ENCODE measurements at places on chromosomes 12 and 14.

DNA sequence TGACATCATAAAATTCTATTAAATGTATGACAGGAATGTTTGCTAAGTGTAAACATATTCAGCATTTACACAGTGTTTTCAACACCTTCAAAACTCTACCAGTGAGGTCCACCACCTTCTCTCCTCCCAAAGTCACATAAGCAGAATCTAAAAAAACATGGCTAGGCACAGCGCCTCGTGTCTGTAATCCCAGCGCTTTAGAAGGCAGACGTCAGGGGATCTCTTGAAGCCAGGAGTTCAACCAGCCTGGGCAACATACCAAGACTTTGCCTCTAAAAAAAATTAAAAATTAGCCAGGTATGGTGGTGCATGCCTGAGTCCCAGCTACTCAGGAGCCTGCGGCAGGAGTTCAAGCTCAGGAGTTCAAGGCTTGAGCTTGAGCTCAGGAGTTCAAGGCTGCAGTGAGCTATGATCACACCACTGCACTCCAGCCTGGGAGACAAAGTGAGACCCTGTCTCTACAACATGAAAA is 30.0 kb downstream of the NUMB start:
- DNase-seq: no peak

GRCh38 chr14:30573226-30573814 is 14.4 kb downstream of the G2E3 start:
- no peak for DNase-seq

- DNase-seq: no peak
Observed at GRCh38 chr12:65628061-65628460, 196.2 kb upstream of the HMGA2 start.

GRCh38 chr14:42804141-42804540 is 1197.5 kb downstream of the LRFN5 start:
- DNase-seq: no peak

DNA sequence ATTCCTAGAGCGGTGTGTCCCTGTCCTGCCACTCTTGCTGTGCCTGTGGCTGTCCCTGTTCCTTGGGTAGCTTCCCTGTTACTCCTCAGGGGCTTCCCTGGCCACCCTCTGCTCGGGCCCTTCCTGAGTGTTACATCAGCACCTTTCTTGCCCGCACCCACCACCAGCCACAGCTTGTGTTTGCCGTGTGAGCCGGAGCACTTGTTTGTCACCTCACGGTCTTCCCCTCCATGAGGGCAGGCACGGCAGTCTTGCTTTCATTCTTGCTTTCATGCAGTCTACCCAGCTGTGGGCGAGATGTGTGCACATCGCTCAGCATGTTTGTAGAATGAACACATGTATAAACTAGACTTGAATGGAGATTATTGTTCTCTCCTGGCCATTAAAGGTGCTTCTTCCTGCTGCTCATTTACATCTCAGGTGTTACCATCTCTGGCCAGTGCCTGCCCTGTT is 42.0 kb downstream of the TRAF3 start:
- peak; percentile 46 for DNase-seq

GRCh38 chr14:61372379-61372778 is 51.0 kb downstream of the PRKCH start:
- DNase-seq: no peak

- no peak for DNase-seq
Observed at GRCh38 chr12:129036135-129036534, 182.9 kb downstream of the GLT1D1 start.

- DNase-seq: no peak
Observed at GRCh38 chr14:48349689-48350088, 674.3 kb upstream of the MDGA2 start.

DNA sequence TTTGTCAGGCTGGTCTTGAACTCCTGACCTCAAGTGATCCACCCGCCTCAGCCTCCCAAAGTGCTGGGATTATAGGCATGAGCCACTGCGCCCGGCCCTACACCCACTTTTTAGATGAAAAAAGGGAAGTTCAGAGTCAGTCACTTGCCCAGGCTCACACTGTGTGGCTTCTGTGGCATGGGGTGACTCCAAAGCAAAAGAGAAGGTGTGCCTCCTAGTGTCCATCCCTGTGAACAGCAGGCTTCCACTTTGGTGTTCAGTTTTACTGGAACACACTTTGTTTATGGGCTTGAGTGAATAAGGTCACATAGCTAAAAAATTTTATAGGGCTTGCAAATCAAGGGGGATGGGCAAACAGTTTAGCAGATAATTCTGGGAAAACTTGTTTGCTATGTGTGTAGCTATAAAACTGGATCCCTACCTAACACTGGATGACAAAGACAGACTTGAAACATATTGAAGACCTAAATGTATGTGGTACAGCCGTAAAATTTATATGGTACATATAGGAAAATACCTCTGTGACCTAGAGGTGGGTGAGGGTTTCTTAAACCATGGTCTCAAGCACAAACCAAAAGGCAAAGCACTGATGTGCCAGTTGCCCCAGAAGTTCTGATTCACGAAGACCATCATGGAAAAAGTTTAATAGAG is 54.9 kb downstream of the EID3 start:
- DNase-seq: peak; percentile 71

DNA sequence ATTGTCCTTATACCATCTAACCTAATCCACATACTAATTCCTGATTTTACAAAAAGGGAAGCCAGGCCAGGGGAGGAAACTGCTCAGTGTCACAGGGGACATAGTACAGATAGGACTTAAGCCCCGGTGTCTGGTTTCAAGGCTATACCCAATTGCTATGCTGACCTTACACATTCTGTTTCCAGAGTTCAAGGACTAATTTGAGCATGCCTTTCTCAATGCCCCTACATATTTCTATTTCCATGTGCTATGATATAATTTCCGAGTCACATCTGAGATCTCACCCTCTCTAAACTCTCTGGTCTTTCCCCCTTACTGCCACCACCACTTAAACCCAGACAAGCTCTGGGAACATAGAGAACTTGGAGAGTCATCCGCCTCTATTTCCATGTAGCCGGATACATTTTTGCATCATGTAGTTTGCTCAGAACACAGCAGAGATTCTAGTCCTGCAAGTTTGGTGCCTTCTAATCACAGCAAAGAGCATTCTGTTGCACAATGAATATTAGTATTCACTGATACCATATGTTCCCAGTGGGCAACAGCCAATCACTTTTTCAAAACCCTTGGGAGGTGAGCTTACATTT is 34.2 kb downstream of the PPM1H start:
- no peak for DNase-seq

DNA sequence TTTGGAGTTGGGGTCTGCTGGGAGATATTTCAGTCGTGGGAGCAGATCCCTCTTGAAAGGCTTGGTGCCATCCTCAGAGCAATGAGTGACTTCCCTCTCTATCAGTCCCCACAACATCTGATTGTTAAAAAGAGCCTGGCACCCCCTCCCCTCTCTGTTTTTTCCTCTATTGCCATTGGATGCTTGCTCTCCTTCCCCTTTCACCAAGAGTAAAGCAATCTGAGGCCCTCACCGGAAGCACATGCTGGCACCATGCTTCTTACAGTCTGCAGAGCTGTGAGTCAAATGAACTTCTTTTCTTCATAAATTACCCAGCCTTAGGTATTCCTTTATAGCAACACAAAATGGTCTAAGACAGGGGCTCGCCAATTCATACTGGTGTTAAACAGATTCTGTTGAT is 99.1 kb upstream of the CCND2 start:
- no peak for DNase-seq

- no peak for DNase-seq
Observed at GRCh38 chr14:69149461-69150244, 3.3 kb downstream of the DCAF5 start.

GRCh38 chr14:74596741-74597450 is 15.1 kb downstream of the LTBP2 start:
- no peak for DNase-seq

DNA sequence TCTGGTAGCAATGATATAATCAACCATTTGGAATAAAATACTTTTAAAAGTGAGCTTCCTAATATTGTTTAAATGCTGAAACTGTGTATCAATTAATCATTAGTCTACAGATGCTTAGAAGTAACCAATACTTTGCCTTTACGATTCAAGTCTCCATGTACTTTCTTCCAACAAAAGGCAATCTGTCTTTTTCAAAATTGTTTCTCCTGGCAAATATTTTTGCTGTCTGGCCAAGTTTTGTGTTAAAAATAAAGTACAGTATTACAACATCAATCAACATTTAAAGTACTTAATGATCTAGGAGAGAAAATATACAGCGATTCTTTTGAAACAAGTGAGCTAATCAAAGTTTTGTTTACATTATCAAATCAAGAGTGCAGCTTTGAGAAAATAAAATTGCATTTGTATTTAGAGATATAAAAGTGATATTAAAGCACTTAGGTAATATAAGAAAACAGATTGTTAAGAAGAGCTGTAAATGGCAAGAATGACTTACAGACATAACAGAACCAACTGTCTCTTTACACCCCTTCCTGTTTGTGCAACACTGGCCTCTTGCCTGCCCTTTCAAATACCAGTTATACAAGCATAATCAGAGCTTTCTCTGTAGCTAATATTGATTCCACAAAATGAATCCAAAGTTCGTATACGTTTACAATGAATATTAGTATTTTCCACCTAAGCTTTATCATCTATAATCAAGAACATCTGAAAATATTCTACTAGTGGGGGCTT is 38.2 kb upstream of the FBLN5 start:
- no peak for DNase-seq

DNA sequence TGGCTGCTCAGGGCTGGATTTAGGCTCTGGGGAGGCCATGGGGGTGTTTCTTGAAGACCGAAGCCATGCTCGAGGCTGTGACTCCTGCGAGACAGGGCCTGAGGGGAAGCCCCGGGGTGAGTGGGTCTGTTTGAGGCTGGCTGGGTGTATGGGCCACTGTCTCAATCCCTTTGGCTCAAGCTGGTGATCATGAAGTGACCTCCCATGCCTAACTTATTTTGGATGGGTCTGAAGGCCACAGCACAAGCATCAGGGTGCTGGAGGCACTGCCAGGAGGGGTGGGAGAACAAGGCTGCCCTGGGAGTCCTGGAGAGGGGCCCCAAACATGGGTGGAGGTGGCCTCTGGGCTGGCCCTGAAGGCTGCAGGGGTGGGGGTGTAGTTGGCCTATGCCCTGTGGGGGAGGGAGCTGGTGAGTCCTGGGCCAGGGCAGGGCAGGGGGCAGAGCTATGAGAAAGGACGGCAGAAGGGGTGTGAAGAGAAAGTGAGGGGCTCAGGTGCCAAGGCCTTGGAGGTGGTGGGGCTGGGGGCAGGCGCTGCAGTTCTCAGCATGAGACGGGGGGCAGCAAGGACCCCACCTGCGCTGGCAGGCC is 100.9 kb downstream of the KIF26A start:
- DNase-seq: no peak

GRCh38 chr14:23071921-23072539 is 14.7 kb upstream of the CDH24 start:
- DNase-seq: no peak

- no peak for DNase-seq
Observed at GRCh38 chr12:5444520-5444919, 12.6 kb downstream of the NTF3 start.

GRCh38 chr12:48129376-48129775 is 10.2 kb downstream of the PFKM start:
- DNase-seq: no peak

GRCh38 chr12:1633459-1633858 is 4.4 kb downstream of the WNT5B start:
- DNase-seq: no peak

DNA sequence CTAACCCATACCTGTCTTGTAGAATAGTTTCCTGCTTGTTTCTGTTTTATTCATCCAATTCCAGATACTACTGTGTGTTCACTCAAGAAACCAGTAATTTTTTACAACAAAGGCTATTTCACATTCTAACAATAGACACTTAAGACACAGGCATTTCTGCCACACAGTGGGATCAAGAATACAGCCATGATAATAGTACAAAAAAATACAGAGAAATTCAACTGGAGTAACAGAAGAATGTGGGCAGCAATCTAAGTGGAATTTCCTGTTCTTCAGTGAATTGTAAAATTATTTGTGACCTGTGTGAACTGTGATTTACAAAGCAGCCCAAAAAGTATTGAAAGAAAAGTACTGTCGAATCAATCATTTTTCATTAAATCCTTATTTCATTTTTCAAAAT is 282.9 kb downstream of the CCER1 start:
- DNase-seq: no peak

DNA sequence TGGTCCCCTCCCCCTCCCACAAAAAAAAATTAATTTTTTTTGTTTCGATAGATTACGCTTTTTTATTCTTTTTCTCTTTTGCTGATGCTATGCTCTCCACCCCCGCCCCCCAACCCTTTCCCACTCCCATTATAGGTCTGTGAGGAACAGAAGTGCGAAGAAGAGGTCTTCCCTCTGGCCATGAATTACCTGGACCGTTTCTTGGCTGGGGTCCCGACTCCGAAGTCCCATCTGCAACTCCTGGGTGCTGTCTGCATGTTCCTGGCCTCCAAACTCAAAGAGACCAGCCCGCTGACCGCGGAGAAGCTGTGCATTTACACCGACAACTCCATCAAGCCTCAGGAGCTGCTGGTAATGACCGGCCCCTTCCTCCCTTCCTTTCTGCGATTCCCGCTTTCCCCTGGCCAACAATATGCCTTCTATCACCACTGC is 2.3 kb downstream of the CCND2 start:
- no peak for DNase-seq

- DNase-seq: no peak
Observed at GRCh38 chr14:57319636-57320192, 50.9 kb downstream of the AP5M1 start.

- no peak for DNase-seq
Observed at GRCh38 chr12:26112703-26113147, 12.1 kb downstream of the BHLHE41 start.

GRCh38 chr14:20557212-20557542 is 3.7 kb downstream of the RNASE9 start:
- DNase-seq: no peak

- no peak for DNase-seq
Observed at GRCh38 chr14:102280376-102280962, 24.5 kb downstream of the MOK start.

DNA sequence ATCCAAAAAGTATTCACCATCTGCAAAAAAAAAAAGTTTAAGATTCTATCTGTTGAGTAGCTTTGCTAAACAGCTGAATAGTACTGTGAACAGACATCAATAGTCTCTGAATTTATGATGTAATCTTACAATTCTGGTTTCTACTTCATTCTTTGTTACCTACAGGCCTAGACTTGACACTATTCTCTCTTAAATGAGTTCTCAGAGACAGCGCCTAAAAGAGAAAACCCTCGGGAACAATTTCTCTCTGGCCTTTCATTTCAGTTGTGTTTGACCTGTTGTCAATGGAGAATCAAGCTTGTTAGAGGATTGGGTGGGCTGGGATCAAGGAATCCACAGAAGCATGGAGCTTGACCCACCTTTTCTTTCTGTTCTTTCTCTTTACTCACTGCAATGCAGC is 5.9 kb upstream of the TWF1 start:
- DNase-seq: no peak

DNA sequence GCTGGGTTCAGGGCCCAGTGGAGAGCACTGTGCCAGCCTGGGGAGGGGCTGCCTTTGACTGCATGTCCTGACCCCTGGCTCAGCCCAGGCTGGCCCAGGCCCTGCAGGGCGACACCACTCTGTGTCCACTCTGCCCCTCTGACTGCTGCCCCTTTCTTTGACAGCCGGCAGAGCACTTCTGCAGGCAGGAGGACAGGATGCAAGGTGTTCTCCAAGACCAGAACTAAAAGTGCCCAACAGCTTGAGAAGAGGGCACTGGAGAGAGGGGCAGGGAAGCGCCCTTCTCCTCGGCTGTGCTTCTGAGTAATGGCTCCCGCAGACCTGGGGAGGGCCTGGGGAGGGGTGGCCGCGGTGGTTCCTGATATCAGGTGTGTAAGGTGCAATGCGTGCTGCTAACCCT is 72.7 kb downstream of the WDR20 start:
- DNase-seq: no peak
